ENCODE measurements at places on chromosomes 7 and 10. TPM values are rescaled to one million over a fixed set of nuclear protein-coding genes. Genes with fewer than 3 reads are reported as not detected.

Gene PTPN20
- total RNA-seq: 0.96 TPM

Gene CPEB3
- 2.4 TPM for total RNA-seq

Gene MACC1
- total RNA-seq: 14.6 TPM

Gene CC2D2B
- 0.32 TPM for total RNA-seq

Gene CCL24
- total RNA-seq: not detected

Gene CUZD1
- total RNA-seq: 3.8 TPM

Gene ABCA13
- total RNA-seq: 0.05 TPM

Gene RASSF4
- total RNA-seq: 16.2 TPM

Gene PRKG1
- total RNA-seq: 15.6 TPM

Gene AVL9
- total RNA-seq: 55.6 TPM

- DNase-seq: no peak
Observed at GRCh38 chr7:73342645-73343044, 14.7 kb downstream of the FKBP6 start.

GRCh38 chr10:88538048-88538447 lies 45.1 kb downstream of the RNLS start:
- DNase-seq: no peak

DNA sequence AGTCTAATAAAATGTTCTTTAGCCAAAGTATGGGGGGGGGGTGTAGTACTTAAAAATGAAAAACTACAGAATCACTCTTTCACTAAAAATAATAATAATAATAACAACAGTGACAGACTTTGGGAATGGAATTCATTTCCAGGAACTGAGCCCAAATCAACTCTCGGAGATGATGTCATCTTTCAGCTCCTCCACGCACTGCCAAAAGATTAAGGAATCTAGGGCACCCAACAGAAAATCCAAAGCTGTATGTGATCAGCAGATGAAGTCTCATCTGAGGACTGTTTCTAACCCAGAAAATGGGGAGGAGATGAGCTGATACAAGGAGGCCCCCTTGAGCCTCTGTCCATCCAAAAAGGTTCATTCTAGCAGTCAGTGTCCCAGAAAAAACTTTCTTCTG lies 54.5 kb downstream of the GRB10 start:
- no peak for DNase-seq

- DNase-seq: no peak
Observed at GRCh38 chr10:116720668-116721546, 21.5 kb downstream of the HSPA12A start.

DNA sequence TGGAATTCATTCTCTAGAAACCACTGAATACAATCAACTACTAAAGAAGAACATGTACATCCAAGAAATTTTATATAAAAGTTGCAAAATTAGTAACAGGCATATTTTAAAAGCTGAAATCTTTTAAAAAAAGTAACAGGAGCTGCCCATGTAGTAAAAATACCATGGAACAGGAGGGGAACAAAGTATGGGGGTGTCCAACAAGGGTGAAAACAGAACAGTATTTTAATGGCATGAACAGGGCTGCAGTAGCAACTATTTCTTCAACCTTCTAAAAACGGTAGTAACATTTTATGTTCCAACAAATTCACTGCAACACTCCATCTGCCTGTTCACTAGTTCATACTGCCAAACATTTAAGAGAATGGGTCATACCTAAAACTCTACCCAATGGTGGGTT lies 77.0 kb downstream of the ABLIM1 start:
- DNase-seq: no peak

GRCh38 chr7:50479743-50480517 lies 29.8 kb upstream of the FIGNL1 start:
- no peak for DNase-seq

GRCh38 chr10:48468866-48469511 lies 135.9 kb downstream of the ARHGAP22 start:
- no peak for DNase-seq

DNA sequence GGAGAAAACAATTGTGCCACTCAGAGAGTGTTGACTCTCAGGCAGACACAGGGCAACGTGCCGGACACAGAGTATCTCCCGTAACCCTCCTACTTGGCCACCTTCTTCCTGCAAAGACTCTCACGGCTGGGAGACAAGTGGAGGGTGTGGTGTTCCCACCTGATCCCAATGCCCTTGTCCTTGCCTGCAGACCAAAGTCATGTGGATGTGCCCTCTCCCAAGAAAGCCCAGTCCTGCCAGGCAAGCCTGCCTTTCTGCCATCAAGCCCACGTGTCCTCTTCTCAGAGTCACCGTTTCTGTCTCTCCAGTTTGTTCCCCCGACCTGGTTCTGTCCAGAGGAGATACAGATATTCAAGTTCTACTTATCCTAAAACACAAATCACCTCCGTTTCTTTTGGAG lies 723 bp downstream of the PNLIPRP2 start:
- no peak for DNase-seq

DNA sequence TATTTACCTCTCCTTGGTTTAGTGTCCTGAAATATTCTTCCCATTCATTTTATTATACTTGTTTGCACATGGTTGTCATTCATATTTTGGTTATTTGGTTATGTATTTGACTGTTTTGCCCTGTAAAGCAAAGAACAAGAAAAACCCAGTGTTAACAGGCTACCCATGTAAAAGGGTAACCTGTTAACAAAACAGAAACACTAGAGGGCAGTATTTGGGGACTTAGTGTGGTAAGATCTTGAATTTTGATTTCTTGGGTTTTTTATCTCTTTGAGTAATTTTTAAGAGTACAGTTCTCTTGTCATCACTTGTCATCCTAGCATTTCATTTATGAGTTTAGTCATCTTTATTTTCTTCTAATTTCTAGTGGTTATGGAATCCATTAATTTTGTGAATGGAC lies 51.3 kb downstream of the POLL start:
- no peak for DNase-seq

DNA sequence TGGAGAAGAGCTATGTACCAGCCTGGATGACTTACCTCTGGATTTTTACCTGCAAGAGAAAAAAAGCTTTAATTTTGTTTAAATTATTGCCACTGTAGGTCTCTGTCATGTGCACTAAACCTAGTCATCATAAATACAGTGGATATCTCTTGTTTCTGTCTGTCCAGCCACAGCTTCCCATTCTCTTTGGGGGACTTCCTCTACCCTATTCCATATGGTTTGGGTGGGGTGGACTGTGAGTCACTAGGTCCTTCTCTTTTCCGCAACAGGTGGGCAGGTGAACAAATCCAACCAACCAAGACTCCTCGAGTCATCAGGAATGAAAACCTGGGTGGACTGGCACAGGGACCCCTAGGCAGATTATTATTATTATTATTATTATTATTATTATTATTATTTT lies 87.3 kb upstream of the CYTH3 start:
- DNase-seq: no peak

DNA sequence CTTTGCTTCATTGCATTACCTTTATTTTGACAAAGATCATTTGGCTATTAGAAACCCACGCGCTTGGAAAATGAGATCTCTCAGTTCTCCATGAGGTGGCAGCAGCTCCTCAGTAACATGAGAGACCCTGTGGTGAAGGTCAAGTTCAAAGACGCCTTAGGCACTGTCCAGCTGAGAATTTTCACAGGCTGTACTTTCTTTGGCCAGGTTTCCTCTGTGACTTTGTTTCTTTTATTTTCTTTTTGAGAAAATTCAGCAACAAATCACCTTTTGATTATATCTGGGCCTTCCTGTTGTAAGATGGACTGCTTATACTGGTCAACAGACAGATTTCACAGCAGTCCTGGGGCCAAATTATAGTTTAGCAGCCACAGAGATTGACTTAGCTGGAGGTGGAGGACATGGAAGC lies 54.5 kb downstream of the RAB18 start:
- DNase-seq: peak; percentile 55

DNA sequence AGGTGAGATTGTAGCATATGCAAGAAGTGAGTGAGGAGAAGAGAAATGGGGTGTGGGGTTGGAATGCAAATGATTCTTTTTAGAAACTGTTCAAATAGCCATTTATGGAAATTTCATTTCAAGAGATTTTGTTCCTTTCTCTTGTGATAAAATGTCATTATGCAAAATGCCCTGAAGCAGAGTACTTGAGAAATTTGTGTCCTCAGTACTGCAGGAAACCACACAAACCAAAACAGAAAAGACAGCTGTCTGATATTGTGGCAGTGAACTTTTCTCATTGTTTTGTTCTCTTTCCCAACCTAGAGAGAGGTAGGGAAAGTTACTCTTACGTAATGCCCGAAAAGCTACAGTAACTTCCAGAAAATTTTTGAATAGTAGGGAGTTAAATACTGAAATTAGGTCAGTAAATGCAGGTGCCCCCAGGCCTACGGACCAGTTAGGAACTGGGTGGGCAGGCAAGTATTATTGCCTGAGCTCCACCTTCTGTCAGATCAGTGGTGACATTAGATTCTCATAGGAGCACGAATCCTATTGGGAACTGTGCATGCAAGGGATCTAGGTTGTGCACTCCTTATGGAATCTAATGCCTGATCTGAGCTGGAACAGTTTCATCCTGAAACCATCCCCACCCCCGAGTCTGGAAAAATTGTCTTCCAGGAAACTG lies 34.0 kb downstream of the DLD start:
- no peak for DNase-seq

GRCh38 chr10:35262436-35262835 lies 73.9 kb upstream of the CCNY start:
- no peak for DNase-seq

DNA sequence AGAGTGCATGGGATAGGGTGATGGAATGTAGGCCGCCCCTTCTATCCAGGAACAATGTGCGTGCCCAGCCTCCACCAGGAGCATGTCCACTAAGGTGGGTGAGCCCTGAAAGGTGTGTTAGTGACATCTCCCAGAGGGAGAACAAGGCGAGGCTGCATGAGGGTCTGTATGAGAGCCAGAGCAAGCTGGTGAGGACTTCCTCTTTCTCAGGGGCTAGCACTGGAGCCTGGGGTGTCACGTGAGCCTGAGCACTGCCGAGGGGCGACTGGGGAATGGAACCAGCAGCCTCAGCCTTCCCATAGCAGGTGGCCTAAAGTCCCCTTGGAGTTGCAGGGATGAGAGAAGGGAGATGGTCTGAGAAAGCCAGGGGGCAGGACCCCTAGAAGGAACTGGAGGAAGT lies 156.3 kb upstream of the COBL start:
- DNase-seq: no peak

DNA sequence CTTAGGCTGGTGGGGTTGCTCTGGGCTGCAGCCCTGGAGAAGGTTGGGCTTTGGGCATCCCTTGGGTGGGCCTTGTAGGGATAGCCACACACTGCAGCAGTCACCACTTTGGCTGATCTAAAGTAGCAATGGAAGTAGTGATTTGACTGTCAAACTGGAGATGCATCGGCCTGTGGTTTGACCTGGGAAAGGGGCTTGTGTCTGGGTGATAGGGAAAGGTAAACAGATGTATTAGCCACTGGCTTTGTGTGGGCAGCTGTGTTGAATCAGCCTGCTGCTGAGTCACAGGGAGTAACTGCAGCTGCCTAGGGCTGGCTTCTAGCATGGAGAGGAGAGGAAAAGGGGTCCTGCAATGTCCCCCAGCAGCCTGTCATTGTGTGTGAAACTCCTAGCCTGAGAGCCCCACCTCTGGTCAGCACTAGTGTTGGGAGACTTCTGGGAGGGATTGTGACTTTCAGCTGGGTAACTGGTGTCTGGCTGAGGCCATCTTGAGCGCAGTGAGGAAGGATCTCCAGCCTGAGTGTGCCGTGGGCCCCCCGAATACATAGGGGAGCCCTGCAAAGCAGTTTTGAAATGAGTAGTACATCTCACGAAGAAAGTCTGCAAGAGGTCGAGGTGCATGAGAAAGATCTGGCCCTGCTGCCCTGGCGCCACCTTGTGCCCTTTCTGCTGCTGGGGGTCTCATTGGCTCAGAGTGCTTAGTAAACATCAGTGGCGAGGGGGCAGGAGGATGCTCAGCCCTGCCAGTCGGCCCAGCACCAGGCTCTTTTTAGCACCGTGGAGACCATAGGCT lies 117.3 kb downstream of the FANK1 start:
- peak; percentile 46 for DNase-seq

DNA sequence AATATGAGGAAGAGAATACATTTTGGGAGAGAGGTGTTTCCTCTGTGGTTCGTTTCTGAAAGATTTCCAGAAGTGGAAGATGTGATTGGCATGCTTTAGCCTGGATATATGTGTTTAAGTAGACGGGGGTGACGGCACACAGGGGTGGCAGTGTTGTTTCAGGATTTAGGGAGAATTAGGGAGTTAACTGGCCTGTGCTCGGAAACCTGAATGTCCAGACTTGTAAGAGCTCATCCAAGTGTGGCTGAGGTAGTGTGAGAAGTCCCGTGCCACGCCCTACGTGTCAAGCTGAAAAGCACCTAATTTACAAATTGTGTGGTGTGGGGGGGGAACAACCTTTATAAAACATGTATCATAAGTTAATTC lies 1.1 kb downstream of the RALA start:
- no peak for DNase-seq

- peak; percentile 52 for DNase-seq
Observed at GRCh38 chr10:104028146-104028545, 57.5 kb downstream of the COL17A1 start.

GRCh38 chr10:110793128-110793812 lies 78.5 kb upstream of the PDCD4 start:
- DNase-seq: no peak

DNA sequence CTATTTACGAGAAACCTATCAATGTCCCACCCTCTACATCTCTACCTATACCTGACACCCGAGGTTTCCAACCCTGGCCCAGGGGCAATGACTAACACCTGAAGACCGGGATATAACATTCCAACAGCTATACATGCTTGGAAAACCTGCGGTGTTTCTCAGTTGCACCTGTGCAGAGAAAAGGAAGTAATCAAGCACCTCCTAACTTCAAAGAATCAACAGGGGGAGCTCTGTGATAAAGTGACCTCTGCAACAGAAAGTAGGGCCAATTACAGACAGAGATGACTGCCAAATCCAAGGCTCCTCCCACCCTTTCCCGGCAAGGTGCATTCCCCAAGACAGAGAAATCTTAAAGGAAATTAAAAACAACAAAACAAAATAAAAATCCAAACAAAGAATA lies 41.3 kb downstream of the CCDC6 start:
- peak; percentile 26 for DNase-seq

- peak; percentile 16 for DNase-seq
Observed at GRCh38 chr10:107409522-107409921, 245.0 kb upstream of the SORCS1 start.

DNA sequence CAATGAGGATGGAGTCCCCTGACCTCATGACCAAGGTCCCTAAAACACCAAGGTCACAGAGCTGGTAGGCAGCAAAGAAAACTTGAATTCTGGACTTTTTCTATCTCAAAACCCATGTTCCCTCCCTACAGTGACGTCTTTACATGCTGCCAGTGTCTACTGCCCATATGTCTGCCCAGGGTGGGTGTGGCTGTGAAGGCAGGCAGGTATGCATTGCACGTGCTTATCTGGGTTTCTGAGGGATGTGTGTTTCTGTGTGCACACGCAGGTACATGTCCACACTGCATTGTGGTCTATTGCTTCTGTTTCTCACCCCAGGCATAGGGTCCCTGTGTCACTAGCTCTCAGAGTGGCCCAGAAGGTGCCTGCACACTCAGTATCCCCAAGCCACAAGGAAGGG lies 13.5 kb downstream of the ATP6V1F start:
- no peak for DNase-seq

- no peak for DNase-seq
Observed at GRCh38 chr7:37698276-37698675, 14.7 kb downstream of the GPR141 start.
